ENCODE measurements at places on chromosomes 16 and 17. TPM values are rescaled to one million over a fixed set of nuclear protein-coding genes. Genes with fewer than 3 reads are reported as not detected.

DNA sequence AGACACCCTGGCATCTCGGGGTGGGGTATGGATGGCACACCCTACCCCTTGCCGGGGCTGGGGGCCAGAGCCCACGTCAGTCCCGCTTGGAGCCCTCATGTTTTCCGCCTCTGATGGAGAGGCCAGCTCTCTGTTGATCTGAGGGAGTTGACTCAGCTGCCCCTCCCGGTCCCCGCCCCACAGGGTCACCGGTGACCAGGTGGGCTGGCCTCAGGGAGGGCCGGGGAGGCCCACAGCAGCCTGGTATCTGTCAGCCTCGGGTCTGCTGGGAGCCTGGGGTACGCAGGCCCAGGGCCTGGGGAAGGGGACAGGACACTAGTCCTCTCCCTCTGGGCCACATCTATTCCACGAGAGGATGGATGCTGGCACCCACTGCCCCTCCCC, 109.5 kb upstream of the CIBAR2 start:
- H3K27me3 ChIP-seq = no peaks in the 10 kb centered on the region
- DNase-seq = no peak
- no peaks in the 10 kb centered on the region for H3K36me3 ChIP-seq
- H3K4me1 ChIP-seq = peaks cover 3% of the 10 kb centered on the region

- H3K27me3 ChIP-seq = peaks cover 17% of the 10 kb centered on the region
- DNase-seq = no peak
- H3K27ac ChIP-seq = no peak overlapping the region
Measured at GRCh38 chr16:1884155-1884760, 12.3 kb upstream of the MEIOB start.

GRCh38 chr17:40331743-40332641, 23.0 kb downstream of the RARA start:
- H3K27me3 ChIP-seq = no peaks in the 10 kb centered on the region
- no peak overlapping the region for H3K4me3 ChIP-seq
- peak overlapping the region; percentile 75 for H3K27ac ChIP-seq
- peaks cover 75% of the 10 kb centered on the region for H3K4me1 ChIP-seq
- peaks cover 12% of the 10 kb centered on the region for H3K36me3 ChIP-seq

DNA sequence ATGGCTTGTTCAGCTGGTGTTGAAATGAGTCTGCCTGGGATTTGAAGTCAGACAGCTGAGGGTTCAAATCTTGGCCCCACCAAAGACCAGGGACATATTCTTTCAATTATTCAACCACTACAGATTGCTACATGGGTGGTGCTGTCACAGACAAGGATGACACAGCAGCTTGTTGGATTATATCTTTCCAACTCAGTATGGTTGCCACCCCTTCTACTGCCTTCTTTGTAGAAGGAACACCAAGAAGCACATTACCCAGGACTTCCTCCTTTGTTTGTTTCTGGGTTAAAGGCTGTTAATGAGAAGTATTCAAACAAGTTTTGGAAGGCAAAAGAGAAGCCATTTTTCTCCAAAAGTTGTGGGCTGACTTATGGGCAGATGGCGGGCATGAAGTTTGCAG, 78.6 kb downstream of the COPRS start:
- no peak overlapping the region for H3K27ac ChIP-seq
- no peak for DNase-seq
- H3K36me3 ChIP-seq = no peaks in the 10 kb centered on the region
- no peak overlapping the region for H3K4me3 ChIP-seq
- H3K4me1 ChIP-seq = no peaks in the 10 kb centered on the region

GRCh38 chr16:87410530-87410929, 18.4 kb downstream of the MAP1LC3B start:
- H3K36me3 ChIP-seq = peaks cover 8% of the 10 kb centered on the region
- H3K4me3 ChIP-seq = no peak overlapping the region
- H3K27ac ChIP-seq = no peak overlapping the region
- no peaks in the 10 kb centered on the region for H3K27me3 ChIP-seq

DNA sequence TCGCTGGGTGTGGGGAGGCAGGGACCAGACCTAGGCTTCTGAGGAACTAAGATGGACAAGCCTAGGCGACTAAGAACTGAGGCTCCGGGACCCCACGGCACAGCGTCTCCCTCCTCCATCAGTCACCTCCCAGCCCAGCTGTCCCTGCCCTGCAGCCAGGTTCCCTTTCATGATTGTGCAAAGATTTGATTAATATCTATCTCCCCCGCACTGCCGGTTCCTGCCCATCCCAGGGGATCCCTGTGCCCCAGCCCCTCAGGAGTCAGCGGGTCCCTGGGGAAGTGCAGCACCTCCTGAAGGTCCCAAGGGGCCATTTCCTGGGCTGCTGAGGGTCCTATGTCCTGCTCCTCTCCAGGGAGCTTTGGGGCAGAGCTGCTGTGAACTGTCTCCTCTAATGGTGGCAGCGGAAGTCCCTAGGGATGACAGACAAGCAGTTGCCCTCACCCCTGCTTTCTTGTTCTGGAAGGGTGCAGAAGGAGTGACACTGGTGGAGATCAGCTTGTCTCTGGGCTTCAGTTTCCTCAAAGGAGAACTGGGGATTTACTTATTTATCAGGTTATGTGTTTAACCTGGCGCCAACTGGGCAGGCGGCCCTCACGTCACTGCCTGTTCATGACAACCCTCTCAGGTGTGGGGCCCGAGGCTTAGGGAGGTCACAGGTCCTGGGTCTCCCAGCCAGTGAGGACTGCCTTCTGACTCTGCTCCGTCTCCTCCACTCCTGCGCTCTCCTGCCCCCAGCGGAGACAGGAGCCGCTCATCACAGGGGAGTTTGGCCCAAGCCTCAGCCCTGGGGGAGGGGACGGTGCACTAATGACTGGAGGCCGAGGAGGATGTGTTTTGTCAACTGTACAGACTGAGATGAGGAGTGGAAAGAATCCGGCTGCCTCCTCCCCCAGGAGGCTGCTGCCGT, 1.9 kb upstream of the C16orf74 start:
- no peaks in the 10 kb centered on the region for H3K36me3 ChIP-seq
- H3K4me1 ChIP-seq = peaks cover 14% of the 10 kb centered on the region
- peaks cover 33% of the 10 kb centered on the region for H3K27me3 ChIP-seq
- H3K27ac ChIP-seq = no peak overlapping the region
- H3K4me3 ChIP-seq = no peak overlapping the region

DNA sequence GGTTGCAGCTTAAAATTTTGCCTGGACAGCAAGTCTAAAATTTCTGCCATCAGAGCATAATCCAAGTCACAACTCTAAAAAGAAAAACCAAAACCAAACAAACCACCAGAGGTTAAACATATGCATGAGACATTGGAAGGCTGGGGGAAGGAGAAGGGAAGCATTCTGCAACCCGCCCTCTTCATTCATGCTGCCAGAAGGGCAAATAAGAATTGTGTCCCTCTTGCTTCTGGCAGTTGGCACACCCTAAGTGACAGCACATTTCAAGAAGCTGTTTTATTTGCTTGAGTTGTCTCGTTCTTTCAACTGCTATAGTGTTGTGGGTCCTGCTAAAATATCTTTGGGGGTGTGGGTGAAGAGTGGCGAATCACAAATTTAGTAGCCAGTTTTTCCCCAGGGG, 99.6 kb downstream of the SKAP1 start:
- H3K4me1 ChIP-seq = peaks cover 10% of the 10 kb centered on the region
- H3K4me3 ChIP-seq = no peak overlapping the region
- H3K36me3 ChIP-seq = peaks cover 5% of the 10 kb centered on the region
- H3K27ac ChIP-seq = no peak overlapping the region
- DNase-seq = no peak

The CMTR2 gene
- 18.1 TPM for total RNA-seq

The SP2 gene
- 15.1 TPM for total RNA-seq

Data from activated CD4-positive, alpha-beta memory T cell treated with anti-CD3 and anti-CD28 coated beads for 36 hours (primary cell).